ENCODE measurements at places on chromosomes 16 and 17.
A peak's percentile ranks its signal among the peaks of the same experiment; 100 is the strongest.

DNA sequence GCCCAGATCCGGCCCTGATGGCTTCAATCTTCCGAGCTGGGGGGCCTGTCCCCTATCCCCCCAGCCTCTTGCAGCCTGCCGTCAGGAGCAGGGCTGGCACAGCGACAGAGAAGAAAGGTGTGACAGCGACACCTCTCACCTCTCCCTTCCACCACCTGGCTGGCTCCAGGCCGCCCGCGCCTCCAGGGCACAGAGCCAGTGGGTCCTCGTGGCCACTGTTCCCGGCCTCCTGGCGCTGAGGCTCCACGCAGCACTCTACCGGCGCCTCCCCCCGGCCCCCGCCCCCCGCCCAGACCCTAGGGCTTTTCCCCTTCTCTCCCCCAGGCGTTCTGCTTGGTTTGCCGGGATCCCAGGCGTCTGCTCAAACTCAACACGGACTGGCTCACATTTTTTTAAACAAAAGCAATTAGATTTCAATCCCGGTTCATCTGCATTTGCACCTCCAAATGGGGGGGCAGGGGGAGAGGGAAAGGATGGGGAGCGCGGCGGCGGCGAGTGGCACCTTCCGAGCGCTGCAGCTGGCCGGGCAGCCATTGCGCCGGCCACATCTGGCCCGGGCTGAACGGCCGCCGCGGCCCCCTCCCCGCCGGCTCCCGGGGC lies 12.8 kb upstream of the CBX8 start:
- DNase-seq = no peak

DNA sequence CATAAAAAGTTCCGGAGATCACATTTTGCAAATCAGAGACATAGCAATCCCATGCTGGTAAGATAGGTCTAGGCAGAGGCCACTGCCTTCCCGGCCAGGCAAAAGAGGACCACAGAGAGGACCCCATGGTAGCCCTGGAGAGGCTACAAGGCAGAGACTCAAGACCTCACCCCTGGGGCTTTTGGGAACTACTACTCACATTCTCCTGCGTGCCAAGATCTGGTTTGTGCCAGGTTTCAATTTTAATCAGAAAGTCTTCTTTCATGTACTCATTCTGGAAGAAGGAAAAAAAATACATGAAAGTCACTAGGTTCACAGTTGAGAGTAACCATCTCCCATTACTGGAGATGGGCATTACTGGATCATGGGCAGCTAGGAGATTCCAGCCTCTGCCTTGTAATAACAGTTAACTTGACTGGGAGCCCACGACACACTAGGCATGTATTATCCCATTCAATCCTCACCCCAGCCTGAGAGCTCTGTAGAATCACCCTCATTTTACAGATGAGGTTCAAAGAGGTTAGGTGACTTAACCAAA lies 21.2 kb downstream of the PITPNA start:
- DNase-seq = peak; percentile 38

GRCh38 chr17:17159571-17159970 lies 46.6 kb downstream of the PLD6 start:
- no peak for DNase-seq

GRCh38 chr16:52634528-52634927 lies 87.6 kb upstream of the TOX3 start:
- DNase-seq = no peak

DNA sequence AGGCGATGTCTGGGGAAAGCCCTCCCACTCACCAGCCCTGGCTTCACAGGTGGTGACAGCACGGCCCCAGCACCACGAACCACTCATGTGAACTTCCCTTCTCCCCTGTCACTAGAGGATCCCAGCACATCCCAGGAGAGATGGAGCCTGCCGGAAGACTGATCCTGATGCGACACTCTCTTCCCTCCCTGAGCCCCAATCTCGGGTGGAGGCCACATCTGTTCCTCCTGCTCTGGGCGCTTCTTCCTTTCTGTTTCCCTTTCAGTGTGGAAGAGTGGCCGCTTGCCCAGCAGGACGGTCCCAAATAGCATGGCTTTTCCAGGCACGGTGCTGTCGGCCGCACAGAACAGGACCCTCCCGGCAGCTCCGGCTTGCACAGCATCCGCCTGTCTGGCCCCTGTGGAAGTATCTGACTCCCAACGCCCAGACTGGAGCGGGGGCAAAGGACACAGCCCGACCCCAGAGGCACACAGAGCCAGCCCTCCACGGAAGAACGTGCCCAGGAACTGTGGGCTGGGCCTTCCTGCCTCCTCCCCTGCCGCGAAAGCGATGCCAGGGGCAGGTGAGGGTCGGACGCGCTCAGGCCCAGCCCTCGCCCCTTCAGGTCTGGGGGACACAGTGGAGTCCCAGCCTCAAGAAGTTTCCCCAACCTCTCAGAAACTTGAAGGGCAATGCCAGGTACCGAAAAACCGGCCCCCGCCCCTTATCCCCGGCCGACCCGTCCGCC lies 37.6 kb downstream of the CBFA2T3 start:
- no peak for DNase-seq

DNA sequence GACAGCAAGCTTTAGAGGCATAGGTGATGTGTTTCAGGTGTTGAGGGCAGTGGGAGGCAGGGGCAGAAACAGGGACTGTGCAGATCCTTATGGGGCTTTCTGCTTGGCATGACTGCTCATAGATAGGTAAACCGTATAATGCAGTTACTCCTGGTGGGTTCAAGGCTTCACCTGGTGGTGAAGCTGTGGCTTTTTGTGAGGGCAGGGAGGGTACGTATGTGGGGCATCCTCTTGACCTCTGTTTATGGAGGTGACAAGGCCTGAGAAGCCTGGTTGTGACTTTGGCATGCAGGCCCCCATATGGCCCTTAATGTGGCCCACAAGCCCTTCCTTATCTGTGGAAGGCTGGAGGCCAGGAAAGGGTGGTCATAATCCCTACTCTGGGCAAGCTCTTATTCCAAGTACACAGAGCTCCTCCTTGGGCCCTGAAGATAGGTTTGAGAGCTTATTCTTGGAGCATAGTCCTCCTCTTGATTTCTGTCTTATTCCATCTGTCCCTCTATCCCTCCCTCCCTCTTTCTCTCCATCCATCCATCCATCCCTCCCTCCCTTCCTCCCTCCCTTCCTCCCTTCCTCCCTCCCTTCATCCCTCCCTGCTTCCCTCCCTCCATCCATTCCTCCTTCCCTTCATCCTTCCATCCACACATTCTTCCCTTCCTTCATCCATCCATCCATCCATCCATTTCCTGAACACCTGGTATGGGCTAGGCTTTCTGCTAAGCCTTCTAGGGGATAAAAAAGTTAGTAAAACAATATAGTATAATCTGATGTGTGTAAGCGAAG lies 1.3 kb upstream of the CCL16 start:
- DNase-seq = no peak

GRCh38 chr17:17015230-17015629 lies 27.0 kb upstream of the MPRIP start:
- no peak for DNase-seq

DNA sequence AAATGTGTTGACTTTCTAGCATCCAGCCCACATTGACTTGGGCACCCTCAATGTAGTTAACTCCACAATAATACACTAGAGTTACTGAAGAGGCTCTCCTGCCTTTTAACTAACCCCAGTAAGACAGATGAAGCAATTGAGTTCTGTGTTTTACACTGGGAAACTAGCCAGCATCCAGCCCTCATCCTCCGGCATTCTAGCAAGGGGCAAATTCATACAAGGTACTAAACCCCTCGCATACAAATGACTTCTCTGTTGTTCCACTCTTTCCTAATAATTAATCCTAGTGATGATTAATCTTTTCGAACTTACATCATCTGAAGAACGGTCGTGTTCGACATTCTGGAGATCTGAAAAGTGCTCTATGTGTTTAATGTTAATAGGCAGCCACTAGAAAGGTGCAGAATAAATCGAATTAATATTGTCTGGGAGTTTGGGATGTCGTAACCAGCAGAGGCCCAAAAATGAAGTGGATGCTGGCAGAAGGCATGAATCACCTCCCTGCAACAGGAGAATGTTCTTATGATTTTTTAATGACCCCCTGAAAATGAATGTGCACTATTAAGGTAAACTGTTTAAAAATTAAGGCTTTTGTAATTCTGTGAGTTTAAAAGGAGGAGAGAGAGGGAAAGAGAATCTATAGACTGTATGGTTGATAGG lies 249.4 kb downstream of the SNX29 start:
- DNase-seq = no peak

DNA sequence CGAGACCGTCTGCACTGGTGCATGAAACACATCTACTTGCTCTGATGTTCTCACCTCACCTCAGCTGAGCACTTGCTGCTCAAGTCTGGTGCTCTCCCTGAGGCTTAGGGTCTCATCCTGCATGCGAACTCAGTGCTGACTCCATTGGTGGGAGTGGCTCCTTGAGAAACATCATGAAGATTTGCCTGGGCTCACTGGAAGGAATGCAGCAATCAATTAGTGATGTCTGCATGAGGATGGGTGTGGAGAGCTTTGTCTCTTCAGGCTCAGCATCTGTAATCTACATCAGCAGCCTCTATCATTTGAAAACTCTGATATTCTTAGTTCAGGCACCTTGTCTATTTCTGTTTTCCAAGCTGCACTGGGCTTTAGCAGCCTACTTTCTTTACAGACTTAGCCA lies 204.4 kb downstream of the IRF8 start:
- no peak for DNase-seq

GRCh38 chr17:43477832-43478634 lies 5.7 kb upstream of the DHX8 start:
- no peak for DNase-seq

GRCh38 chr16:70700101-70701020 lies 14.5 kb upstream of the MTSS2 start:
- no peak for DNase-seq

GRCh38 chr16:79175286-79176057 lies 425.1 kb downstream of the MAF start:
- peak; percentile 30 for DNase-seq

- DNase-seq = peak; percentile 63
These were observed 32.2 kb downstream of the FAM222B start for GRCh38 chr17:28810437-28810836.

DNA sequence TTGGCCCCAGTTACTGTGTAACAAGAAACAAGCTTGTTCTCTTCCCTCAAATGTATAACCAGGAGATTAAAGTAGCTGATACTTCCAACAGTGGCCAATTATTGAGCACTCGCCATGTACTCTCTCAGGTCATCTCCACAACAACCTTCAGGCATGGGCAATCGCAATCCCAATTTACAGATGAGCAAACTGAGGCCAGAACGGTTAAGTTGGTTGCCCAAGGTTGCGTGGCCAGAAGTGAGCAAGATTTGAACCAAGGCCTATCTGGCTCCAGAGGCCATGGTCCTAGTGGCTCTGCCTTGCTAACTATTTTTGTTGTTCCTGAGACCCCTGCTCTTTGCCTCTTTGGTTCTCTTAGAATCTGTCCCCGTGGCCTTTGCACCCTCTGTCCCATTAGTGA lies 33.6 kb downstream of the IRX5 start:
- no peak for DNase-seq

- DNase-seq = no peak
These were observed 7.5 kb downstream of the TOB1 start for GRCh38 chr17:50858486-50859225.

- no peak for DNase-seq
These were observed 8.3 kb upstream of the RBFOX3 start for GRCh38 chr17:79619196-79619595.

DNA sequence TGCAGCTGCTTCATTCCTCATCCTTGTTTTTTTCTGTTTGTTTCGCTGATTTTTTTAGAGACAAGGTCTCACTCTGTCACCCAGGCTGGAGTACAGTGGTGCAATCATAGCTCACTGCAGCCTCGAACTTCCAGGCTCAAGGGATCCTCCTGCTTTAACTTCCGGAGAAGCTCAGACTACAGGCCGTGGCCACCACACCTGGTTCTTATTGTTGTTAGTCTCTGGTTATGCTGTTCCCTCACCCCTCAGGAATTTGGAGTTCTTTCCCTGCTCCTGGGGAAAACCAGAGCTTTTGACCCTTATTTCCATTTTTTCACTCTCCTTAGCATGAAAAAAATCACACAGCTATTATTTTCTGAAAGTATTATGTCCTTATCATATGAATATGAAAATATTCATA lies 1.8 kb downstream of the ODF4 start:
- DNase-seq = no peak

DNA sequence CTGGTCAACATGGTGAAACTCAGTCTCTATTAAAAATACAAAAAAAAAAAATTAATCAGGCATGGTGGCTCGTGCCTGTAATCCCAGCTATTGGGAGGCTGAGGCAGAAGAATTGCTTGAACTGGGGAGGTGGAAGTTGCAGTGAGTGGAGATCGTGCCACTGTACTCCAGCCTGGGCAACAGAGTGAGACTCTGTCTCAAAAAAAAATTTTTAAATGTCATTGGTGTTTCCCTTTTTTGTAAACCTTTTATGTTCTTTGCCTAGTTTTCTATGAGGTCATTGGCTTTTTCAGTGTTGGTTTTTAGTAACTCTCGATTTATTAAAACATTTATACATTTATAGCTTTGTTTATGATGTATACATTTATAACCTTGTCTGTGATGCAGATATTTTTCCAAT lies 18.2 kb downstream of the NLRC5 start:
- no peak for DNase-seq

DNA sequence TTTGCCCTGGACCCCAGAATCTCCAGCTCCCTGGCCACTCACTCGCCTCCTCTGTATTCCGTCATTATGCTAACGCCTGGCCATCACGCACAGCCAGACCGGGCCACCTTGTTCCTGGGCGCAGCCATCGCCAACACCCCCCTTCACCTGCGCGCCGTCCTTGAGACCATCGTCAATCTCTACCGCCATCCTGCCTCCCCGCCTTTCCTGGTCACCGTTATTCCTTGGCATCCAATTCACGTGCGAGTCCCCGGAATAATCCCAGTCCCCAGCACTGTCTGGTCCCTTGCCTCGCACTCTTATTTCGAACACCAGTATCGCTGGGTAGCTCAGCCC lies 541 bp downstream of the VKORC1 start:
- no peak for DNase-seq

DNA sequence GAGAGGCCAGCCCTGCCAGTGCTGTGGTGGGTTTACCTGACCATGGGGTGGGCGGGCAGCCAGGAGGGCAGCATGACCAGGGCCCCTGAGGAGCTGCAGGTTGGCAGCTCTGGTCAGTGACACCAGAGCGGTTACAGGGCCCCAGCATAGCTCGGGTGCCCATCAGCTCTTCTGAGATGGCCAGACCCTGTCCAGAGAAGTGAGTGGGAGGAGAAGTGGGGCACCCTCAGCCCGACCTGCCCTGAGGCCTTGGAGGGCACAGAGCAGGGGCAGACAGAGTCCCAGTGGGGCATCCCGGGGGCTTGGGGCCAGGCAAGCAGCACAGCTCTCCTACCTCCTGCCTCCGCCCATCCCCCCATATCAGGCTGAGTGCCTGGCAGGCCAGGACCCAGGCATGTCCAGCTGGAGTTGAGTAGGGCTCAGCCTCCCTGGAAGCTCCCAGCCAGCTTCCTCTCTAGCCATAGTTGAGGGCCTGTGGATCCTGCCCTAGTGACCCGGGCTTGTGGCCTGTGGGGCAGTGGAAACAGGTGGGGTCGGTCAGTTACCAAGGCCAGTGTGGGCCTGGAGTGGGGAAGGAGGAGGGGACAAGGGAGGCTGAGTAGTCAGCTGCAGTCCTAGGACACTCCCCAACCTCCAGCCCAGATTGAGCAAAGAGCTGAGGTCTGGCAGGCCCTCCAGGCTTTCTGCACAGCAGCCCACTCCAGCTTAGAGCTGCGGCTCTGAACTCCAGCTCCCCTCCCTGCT lies 83.5 kb downstream of the AMFR start:
- no peak for DNase-seq

GRCh38 chr16:73426433-73427160 lies 378.7 kb upstream of the ZFHX3 start:
- no peak for DNase-seq

All from activated CD4-positive, alpha-beta T cell treated with anti-CD3 and anti-CD28 coated beads, Interleukin-2, Interleukin-6, amounts not matched to agents 100 ng/mL and 50 ng/mL, durations not matched to agents 16 hours and 8 hours (primary cell).